ENCODE measurements at places on chromosomes 5 and 9.

DNA sequence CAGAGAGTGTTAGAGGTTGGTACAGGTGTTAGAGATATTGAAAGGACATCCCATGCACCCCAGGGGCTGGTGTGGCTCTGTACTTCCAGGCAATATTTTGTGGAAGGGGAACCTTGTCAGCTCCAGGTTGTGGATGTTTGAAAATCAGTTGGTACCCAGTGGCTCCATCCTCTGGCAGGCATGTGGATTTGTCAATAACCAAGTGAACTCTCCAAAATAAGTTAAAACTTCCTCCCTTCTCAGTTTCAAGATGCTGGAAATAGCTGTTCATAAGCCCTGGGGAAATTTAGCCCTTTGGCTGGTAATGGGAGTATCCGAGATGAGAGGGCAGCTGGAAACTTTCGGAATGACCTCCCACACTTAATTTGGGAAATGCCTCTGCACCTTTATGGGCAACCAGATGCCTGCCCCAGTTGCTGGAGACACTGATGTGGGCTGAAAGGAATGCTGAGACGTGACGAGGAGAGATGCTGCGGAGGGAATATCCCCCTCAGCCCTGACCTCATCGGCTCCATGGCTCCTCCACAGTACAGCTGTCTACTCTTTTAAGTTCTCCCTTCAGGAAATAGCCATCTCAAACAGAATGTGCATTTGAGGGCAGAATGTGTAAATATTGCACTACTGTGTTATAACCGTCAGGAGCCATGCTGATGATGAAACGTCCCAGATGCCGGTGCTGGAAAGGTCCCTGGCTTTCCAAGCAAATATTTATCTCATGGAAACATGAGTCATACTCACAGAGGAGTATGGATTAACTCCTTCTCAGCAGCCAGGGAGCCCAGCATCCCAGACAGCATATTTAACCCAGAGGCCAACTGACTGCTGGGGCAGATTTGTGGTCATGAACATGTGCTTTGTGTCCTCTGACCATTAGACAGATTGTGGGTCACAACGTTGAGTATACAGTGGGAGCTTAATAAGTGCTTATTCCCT, 29.5 kb downstream of the TGFBI start:
- DNase-seq: no peak

- no peak for DNase-seq
Measured at GRCh38 chr5:138850865-138851435, 24.2 kb downstream of the LRRTM2 start.

GRCh38 chr5:135218486-135218755, 180.6 kb downstream of the MACROH2A1 start:
- DNase-seq: no peak

GRCh38 chr5:150211156-150212030, 21.5 kb downstream of the SLC6A7 start:
- DNase-seq: no peak

DNA sequence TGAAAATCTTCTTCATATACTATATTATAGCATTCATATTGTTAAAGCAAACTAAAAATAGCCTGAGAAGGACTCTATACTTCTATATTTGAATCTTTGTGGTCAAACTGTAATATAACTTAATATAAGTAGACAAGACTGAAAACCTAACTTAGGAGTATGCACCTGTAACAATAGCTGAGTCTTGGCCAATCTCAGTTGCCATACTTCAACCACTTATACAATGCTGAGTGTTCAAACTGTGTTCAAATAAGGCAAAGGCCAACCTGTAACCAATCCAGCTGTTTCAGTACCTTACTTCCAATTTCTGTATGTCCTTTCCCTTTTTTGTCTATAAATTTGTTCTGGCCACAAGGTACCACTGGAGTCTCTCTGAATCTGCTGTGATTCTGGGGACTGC, 1360.8 kb upstream of the CDH9 start:
- no peak for DNase-seq
